ENCODE measurements at places on chromosomes 2 and 18.

GRCh38 chr18:73656691-73657090, 490.9 kb downstream of the FBXO15 start:
- no peak for DNase-seq

GRCh38 chr18:34809451-34810072, 99.5 kb downstream of the DTNA start:
- no peak for DNase-seq

DNA sequence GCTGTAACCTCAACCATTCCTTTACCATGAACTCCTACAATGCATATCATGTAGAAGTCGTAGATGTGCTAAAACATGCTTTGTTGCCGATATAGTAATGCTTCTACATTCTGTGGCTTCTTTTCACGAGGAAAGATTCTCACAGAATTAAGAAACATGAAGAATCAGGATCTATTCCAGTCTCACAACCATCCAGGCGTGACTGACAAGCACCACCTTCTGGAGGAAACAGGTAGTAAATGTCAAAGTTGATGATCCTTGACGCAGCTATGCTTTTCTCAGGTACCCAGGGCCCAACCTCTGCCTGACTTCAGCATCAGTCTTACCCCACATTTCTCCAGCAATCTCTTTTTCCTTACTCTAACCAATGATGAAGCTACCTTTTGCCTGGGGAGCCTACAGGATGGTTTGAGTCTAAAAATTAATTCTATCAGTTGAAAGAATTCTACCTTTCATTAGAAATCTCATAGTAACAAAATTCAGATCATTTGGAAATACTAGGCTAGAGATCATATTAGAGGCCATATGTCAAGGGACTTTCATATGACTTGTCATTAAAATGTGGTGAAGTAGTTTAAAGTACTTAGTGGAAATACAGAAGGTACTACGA, 123.3 kb upstream of the RND3 start:
- no peak for DNase-seq

DNA sequence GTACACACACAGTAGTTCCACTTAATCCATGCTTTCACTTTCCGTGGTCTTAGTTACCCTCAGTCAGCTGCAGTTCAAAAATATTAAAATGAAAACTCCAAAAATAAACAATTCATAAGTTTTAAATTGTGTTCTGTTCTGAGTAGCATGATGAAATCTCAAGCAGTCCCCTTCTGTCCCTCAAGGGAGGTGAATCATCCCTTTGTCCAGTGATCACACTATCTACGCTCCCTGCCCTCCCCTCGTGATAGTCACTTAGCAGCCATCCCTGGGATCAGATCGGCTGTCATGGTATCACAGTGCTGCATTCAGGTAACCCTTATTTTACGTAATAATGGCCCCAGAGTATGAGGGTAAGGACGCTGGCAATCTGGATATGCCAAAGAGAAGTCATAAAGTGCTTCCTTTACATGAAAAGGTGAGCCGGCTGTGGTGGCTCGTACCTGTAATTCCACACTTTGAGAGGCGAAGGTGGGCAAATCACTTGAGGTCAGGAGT, 5.8 kb upstream of the RTN4 start:
- DNase-seq = no peak

DNA sequence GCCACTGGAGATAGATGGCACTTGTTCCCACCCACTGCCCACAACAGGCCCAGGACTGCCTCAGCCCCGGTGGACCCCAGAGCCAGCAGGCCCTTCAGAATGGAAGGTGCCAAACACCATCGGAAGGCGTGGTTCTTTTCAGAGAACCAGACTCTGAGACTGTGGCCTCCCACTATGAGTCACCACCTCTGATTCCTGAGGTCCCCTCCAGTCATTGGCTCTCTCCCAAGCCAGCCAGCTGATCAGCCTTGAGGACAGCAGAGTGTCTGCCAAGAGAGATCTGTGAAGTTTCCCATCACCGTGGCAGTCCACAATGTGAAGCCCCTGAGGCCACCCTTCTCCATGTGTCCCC, 10.4 kb upstream of the MAP3K2 start:
- no peak for DNase-seq

- DNase-seq = no peak
Measured at GRCh38 chr2:158240975-158241374, 139.3 kb downstream of the UPP2 start.

- no peak for DNase-seq
Measured at GRCh38 chr2:111632661-111633060, 251.3 kb downstream of the ANAPC1 start.

DNA sequence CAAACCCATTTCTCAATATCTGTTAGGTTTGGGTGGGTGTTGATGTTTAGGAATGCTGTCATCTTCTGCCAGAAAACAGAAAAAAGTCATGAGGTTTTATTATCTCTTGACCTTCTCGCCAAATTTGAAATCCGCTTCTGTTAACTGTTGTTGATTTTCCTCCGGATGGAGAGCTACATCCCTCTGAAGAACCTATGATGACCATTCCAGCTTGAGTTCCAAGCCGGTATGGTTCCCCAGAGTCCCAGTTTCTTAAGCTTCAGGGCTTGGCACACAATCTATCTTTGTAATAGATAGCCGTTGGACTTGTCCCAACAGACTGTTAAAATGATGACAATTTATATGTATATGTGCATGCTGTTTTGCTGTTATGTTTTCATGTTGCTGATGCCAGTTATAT, 1201.0 kb downstream of the LRP1B start:
- DNase-seq = no peak

DNA sequence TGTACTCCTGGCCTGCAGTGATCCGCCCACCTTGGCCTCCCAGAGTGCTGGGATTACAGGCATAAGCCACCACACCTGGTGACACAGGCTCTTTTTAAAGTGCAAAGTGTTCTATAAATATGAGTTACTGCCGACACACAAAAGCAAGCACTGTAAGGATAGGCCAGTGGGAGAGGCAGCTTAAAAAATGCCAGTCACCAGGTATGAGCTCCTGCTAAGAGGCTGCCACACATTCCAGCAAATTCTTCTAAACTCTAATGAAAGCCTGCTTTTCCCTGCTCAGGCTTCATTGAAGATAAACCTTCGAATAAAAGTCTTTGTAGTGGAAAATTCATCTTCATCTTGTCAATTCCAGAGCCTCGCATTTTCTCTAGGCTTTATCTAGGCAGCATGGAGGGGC, 203.0 kb upstream of the PID1 start:
- no peak for DNase-seq

DNA sequence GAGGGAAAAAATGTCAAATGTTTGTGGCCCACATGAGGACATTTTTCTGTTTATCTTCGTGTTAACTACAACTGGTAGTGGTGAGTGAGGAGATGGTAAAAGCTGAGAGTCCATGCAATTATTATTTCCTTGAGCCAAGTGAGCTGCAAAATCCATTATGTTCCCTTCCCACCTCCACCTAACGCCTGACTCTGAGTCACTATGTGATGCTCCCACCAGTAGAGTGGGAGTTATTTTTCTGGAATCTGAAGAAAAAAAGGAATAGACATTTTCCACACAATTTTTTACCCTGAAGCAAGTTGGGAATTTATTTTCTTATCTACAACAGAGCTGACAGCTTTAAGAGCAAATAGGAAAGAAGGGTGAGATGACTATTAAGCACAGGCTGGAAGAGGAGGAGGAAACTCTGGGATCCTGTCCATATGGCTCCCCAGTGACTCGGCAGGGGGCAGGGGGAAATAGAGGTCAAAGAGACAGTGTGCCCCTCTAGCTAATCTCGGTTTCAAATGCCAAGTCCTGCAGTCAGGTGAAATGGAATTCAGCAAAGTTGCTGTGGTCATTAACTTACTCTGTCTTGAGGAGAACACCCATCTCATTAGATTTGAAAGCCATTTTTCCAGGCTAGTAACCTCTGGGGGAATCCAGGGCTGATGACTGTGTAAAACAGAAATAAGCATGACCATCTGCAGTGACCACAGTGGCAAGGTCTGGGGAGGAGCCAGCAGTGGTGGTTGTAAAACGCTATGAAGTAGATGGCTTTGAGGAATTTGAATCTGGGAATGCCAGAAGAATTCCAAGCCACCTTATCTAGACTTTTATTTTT, 463.9 kb downstream of the STK39 start:
- no peak for DNase-seq

- DNase-seq = no peak
Measured at GRCh38 chr18:30957066-30957465, 85.5 kb downstream of the DSC3 start.

- no peak for DNase-seq
Measured at GRCh38 chr2:99989905-99990304, 152.5 kb downstream of the AFF3 start.

- no peak for DNase-seq
Measured at GRCh38 chr2:145587922-145588321, 1068.0 kb upstream of the ZEB2 start.

DNA sequence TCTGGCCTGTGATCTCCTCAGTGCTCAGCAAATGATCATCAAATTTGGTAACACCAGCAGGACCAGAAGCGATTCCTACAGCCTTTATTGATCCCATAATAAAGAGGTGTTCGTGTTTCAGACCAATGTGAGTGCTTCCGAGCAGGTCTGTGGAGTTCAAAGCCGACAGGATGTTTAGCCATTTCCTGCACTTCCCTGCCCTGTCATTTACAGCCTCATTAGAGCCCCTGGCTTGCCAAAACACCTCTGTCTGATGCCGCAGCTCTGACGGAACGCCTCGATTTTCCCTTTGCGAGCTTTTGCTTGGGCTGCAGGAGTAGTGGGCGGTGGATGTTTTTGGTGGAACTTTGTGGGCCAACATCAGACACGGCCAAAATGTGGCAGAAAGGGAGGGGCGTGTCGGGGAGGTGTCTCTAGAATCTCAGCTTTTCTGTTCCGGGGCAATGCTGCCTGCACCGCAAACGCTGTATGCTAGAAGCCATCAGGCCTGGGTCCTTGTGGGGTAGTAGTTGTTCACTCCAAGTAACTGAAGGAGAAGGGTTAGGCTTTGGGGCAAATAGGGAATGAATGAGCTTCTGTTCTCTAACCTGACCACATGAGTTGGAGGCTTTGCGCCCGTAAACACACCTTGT, 26.1 kb upstream of the INHBB start:
- no peak for DNase-seq

GRCh38 chr18:54942144-54942543, 17.1 kb downstream of the CCDC68 start:
- DNase-seq = no peak

DNA sequence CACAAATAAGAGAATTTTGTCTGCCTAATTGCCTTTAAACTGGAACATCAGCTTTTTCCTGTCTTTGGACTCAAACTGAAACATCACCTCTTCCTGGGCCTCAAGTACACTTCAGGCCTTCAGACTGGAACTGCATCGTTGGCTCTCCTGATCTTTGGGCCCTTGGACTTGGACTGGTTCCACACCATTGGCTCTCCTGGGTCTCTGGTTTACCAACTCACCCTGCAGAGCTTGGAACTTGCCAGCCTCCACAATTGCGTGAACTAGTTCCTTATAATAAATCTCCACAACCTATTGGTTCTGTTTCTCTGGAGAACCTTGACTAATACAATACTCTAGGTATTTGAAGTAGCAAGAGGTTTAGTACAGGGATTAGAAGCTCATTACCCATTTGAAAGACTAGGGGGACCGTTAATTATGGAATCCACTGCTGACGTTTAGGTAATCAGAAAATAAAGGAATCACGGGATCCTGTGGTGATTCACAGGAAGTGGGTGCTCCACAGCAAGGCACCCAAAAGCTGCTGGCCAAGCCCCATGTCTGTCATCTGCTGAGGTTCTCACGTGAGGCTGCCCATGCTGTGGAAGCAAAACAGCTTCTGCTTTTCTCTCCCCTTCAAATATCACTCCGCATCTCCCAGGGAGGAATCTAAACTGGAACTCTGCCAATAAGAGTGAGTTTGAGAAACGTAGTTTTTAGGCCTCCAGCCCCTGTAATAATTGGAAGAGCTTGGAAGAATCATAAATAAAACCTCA, 20.0 kb upstream of the SGPP2 start:
- DNase-seq = no peak

DNA sequence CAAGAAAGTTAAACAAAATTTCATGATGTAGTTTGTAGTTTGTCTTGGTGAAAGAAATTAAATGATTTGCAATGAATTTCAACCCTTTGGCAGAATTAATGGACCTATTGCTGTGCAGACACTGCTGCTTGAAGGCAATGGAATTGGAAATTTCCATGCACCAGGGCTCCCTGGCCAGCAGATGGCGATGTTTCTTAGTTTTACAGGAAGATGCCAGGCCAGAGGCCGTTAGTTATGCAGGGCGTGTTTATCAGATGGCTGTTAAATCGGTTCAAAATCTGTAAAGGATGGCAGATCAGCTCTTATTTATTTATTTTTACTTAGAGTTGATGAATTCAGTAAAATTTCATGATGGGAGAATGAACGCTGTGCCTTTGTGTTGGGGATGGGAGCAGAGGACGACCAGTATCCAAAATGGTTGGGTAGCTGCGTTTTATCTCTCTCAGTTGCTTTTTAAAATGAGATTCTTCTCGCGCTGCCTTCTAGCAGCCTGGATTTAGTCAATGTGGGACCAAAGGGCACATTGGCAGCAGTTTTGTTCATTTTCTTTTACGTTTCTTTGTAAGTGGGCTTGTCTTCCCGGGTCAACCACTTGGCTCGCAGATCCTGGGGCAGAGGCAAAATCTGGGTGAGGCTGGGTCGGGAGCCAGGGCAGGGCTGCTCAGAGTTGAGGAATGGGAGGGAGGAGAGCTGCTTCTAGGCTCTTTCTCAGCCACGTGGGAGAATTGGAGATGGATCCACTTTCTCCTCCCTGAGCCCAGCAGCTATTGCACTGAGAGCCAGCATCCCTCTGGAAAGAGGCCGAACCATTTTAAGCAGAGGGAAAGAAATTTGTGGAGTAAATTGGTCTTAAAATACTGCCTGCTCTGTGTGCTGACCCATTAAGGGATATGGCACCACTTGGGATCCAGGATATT, 344.0 kb downstream of the PIK3C3 start:
- DNase-seq = peak; percentile 15

DNA sequence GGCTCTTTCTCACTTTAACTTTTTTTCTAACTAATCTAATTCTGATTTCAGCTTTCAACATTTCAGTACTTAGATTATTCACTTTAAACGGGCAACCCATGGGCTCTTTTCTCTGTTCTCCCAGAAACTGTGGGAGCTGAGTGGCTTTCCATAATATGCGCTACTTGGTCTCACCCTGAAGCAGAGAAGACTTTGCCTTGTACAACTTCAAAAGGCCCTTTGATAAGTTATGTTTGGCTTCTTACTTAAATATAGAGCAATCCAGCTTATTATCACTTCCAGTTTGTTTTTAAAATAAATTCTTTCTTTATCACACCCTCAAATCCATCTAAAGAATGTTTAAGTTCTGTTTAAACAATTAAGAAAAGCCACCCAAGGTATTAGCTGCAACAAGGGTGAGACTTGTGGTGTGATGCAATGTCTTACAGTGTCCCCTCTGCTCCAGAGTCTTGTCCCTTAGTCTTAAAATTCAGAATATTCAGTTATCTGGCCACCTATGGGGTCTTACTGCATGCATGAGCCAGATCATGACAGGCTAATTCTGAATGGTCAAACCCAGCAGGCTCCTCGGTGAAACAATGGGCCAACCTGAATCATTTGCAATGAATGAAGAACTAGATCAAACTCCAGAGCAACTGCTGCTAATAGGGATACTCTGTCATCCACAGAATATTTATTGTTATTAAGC, 38.8 kb downstream of the GCG start:
- DNase-seq = no peak

- no peak for DNase-seq
Measured at GRCh38 chr18:74880706-74881278, 283.1 kb downstream of the ZNF407 start.

All from GM12864 (cell line).